T1000 (cell line): ENCODE measurements at places on chromosomes 7 and 10.

DNA sequence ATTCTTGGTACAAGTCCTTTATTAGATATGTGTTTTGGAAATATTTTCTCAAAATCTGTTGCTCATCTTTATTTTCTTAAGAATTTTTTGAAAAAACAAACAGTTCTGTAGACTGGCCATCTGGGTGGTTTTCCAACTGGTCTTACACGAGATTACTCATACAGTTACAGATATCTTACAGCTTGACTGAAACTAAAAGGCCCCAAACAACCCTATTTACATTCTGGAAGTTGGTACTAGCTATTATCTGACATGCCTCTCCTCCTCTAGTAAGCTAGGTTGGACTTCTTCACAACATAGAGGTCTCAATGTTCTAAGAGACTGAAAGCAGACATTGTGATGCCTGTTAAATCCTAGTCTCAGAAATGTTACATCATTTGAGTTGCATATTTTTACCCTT is 52.0 kb downstream of the ZNF22 start:
- DNase-seq = no peak

DNA sequence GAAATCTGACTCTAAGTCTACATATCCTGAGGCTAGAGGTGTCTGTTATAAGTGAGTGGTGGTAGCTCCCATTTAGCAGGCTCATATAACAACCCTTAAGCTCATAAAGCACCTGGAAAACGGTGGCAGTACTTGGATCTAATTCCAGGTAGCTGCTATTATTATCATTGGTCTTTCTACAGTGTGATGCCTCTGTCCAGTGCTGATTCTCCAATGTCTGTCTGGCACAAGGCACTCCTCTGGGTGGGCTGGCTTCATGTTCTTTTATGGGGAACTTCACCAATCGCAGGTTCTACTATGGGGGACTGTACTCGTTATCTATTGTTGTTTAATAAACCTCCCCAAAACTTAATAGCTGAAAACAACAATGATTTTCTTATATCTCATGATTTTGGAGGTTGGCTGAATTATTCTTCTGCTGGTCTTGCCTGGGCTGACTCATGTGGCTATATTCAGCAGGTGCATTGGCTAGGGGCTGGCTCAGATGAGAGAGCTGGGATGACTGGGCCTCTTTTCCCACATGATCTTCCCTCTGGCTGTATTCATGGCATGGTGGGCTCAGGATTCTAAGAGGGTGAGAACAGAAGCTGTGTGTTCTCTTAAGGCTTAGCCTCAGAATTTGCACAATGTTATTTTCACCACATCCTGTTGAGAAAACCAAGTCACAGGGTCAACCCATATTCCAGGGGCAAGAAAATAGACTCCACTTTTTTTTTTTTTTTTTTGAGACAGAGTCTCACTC is 93.0 kb upstream of the PCGF5 start:
- DNase-seq = no peak

DNA sequence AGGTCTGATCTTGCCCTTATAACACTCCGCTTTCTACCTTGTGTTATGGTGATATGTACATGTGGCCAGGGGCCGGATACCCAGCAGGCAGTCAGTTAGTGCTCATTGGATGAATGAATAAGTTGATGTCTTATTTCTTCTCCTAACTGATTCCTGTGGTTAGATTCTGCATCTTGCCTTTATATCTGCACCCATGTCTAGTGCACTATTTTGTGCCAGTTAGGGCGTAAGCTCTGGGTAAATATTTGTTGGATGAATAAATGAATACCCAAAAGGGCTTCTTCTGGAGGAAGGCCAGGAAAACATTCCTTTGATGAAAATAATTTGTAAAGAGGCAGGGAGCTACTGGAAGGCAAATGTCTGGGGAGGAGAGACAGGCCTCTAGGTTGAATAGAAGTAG is 148.2 kb downstream of the CHN2 start:
- DNase-seq = no peak

DNA sequence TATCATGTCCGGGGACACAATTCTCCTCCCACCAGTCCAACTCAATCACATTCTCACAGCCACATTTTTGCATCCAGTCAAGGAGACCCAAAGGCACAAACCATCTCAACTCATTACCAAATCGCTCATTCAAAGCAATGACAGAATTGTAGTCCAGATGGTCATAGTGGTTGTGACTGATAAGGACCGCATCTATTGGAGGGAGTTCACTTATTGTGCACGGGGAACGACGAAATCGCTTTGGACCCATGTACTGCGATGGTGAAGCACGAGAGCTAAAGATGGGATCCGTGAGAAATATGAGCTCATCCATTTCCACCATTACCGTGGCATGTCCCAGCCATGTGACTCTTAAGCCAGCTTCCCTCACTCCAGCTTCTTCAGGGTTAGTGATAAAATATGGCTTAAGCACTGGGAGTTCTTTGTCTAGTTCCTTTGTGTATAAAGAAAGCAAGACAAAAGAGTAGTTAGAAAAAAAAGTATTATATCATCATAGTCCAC is 29.1 kb downstream of the NAPEPLD start:
- DNase-seq = no peak

DNA sequence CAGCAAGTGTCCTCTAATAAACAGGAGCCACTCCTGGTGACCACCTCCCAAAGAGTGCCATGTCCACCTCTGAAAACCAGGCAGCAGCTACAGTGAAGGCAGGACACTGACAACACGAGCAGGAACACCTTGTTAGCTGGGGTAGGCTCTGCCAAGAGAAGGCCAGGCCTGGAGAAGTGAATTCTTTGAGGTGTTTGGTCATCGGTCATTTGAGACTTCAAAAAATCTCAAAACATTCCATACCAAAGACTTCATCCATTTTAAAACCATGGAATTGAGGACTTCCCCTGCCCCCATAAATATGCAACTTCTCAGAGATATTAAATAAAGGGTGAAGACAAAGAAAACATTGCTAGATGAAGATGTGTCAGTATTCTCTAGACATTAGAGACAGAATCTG is 28.4 kb upstream of the OPALIN start:
- DNase-seq = no peak

DNA sequence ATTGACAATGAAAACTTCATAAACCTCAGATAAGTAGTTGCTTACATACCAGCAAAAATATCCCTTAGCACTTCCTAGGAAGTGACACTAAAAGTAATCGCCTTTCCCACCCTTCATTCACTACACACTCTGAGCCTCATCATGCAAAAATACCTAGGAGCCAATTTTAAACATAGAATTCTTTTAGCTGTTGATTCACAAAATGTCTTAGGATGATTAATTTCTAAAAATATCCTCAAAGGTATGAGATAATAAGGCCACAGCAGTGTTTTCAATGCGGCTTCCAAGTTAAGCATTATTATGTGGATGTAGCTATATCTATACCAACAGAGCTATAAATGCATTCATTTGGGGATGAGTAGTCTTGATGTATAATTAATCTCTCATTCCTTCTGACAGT is 13.2 kb downstream of the DNAJC9 start:
- DNase-seq = no peak

DNA sequence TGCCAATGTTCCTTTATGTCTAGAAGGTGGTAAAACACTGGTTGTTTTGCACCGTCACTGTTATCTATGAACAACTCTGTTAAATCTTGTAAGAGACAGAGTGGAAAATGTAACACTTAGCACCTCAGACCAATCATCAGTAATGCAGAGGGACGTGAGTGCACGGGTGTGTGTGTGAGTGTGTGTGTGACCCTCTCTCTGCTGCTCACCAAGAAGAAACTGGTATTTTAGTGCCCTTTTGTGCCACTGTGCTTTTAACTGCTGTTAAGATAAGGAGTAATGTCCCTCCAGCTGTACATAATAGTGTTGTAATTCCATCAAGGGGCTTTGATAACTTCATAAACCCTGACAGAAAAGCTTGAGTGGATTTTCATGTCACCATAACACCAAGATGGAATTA is 130.1 kb downstream of the CREB5 start:
- no peak for DNase-seq

DNA sequence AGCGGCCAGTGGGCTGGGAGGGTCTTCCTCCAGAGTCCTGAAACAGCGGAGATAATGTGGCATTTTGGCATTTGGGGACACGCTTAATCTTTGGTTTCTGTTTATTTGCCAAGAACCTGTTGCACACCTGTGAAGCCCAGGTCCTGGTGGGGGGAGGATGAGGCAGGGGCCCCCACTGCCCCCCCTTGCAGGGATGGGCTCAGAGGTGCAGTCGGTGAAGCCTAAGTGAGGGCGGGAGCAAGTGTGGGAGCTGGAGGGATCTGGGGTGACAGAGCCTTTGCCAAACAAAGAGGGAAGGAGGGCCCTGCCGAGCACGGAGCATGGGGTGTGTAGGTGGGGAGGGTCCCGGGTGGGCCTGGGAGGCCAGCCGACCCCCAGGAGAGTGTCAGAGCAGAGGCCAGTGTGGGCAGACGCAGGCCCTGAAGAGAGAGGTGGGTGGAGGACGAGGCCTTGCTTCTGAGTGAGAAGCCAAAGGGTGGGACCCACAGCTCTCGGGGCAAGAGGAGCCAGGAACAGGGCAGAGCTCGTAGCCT is 62.1 kb upstream of the ADGRA1 start:
- no peak for DNase-seq

DNA sequence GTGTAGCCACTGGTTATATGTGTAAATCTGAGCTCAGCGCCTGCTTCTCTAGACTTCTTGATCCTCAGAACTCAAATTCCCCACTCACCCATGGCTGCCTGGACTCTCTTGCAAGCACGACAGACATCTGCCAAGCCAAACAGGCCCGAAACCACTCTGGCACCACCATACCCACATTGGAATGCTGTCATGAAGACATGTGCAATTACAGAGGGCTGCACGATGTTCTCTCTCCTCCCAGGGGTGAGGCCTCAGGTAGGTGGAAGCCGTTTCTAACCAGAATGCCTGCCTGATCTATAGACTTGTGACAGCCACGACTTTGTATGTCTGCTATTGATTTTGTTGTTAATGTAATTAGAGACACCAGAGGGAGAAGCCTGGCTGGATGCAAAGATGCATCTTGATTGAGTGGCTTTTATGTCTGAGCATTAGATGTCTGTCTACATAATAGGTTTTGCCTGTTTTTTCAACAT is 4.0 kb downstream of the BAMBI start:
- DNase-seq = no peak

GRCh38 chr10:124537166-124537725 is 75.6 kb downstream of the LHPP start:
- DNase-seq = no peak

- DNase-seq = no peak
Observed at GRCh38 chr10:123229927-123230630, 75.9 kb downstream of the BUB3 start.

GRCh38 chr10:83536426-83536825 is 602.9 kb upstream of the GHITM start:
- DNase-seq = no peak

GRCh38 chr10:86343761-86344160 is 22.8 kb downstream of the GRID1 start:
- DNase-seq = no peak

DNA sequence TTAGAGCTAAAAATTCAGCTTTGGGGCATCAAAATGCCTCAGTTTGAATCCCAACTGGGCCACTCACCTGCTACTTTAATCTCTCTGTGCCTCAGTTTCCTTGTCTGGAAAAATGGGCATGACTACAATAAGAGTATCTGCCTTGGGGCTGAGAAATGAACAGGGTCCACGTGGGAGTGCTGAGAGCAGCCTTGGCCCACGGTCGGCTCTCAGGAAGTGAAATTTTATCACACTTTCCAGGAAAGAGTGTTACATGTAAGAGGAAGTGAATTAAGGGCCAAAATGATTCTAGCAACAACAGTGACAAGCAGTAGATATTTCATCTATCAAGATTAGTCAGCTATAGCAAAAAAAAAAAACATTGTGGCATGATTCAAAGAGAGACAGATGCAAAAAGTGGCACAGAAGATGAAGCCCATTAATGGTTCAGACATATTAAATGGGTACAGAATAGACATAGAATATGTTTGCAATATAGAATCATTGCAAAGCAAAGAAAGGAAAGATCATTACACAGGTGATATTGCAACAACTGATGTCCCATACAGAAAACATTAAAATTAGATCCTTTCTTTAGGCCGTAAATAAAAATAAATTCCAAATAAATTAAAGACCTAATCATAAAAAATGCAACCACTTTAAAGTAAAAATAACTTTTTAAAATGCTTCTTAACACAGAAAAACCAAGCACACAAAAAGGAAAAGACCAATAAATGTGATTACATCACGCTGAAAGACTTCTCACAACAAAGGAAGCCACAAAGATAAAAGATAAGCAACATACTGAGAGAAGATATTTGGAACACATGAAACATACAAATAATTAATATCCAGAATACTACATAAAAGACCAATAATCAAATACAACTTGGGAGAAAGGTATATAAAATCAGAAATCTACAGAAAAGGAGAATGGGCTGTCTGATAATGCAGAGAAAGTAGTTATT is 4.3 kb downstream of the TMEM273 start:
- DNase-seq = no peak

- DNase-seq = no peak
Observed at GRCh38 chr10:17237915-17238444, 9.9 kb downstream of the VIM start.

- peak; percentile 76 for DNase-seq
Observed at GRCh38 chr10:17655567-17656146, 11.7 kb downstream of the STAM start.

DNA sequence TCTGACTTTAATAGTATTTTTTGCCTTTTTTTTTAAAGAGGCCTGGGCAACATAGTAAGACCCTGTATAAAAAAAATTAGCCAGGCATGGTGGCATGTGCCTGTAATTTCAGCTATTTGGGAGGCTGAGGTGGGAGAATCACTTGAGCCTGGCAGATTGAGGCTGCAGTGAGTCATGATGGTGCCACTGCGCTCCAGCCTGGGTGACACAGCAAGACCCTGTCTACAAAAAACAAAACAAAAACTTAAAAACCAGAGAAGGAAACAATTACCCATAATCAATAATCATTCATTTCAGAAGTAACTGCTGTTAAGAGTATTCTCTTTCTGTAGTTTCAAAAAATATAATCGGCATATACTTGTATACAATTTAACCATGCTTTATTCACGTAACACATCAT is 28.0 kb downstream of the VPS26A start:
- no peak for DNase-seq

DNA sequence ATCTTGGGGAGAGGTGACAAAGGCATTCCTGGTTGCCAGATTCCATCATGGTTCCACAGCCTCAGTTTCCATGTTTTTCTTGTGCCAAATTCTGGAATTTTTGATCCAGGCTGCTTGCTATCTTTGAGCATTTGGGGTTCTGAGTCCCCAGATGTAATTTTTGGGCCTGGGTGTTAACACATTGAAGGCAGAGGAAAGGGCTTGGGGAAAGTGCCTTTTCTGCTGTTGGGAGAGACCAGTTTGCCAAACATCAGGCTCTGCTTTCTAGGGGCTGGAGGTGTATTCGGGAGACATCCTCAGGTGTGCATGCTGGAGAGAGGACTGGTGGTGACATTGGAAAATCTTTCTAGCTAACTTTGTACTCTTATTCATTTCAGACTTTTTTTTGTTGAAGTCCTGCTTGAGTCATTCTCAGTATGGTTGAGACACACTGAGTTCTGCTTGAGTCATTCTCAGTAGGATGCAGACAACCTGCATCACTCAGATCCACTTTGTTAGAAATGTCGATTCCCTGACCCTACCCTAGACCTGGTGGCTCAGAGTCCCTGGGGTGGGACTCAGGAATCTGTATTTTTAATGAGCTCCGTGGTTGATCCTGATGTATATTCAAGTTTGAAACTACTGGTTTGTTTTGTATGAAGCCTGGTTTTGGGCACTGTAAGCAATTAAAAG is 101.0 kb downstream of the LRMDA start:
- DNase-seq = no peak

- no peak for DNase-seq
Observed at GRCh38 chr7:30027065-30027456, 559 bp upstream of the FKBP14 start.
